ENCODE measurements at places on chromosomes 6 and 20. TPM values are rescaled to one million over a fixed set of nuclear protein-coding genes. Genes with fewer than 3 reads are reported as not detected.

- DNase-seq: no peak
Measured at GRCh38 chr6:163671355-163671754, 256.8 kb downstream of the QKI start.

GRCh38 chr6:29981211-29981812 lies 39.0 kb downstream of the HLA-A start:
- no peak for DNase-seq

DNA sequence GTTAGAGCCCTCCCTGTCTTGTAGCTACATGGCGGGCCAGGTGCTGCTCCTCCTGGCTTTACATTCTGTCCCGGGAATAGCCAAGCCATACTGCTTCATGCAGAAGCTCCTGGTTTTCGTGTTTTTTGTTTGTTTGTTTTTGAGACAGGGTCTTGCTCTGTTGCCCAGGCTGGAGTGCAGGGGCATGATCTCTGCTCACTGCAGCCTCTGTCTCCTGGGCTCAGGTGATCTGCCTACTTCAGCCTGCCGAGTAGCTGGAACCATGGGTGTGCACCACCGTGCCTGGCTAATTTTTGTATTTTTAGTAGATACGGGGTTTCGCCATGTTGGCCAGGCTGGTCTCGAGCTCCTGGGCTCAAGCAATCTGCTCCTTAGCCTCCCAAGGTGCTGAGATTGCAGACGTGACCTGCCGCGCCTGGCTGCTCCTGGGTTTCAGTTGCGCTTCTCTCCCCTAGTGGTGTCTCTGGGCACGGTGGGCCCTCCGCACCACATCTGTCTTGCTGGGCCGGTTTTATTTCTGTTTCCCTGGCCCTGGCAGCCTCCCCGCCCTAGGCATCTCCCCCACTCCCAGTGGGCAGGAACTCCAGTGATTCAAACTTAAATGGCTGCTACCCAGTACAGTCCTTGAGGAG lies 12.9 kb downstream of the CDYL start:
- peak; percentile 49 for DNase-seq

DNA sequence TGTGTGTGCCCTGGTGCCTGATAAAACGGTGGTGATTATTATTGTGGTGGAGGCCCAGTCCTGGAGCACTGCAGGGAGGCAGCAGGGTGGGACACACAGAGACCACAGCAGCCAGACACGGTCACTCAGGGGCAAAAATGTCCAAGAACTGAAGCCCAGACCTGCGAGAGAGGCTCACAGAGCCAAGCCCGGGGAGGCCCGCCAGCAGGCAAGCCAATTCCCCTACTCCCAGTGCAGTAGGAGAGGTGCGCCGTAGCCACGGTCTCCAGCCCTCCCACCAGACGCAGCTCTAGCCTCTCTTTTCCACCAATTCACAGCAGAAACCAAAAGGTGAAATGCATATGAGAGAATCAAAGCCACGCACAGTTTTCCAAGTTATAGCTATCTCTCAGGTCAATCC lies 179.4 kb upstream of the TAB2 start:
- DNase-seq: peak; percentile 59

- no peak for DNase-seq
Measured at GRCh38 chr6:3340894-3341293, 82.1 kb downstream of the PSMG4 start.

DNA sequence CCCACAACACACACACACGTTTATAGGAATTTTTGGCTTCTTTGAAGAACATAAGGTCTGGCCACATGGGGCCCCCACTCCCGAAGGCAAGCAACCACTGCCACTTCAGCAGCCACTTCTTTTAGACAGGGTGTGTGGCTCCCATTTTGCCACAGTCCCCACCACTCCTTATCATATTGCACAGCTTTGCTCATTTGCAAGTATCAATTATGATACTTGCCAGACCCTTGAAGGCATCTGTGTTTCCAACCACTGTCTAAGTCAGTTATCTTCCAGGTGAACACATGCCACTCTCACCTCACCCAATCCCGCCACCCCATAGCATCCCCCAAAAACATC lies 73.1 kb downstream of the NOL4L start:
- no peak for DNase-seq

DNA sequence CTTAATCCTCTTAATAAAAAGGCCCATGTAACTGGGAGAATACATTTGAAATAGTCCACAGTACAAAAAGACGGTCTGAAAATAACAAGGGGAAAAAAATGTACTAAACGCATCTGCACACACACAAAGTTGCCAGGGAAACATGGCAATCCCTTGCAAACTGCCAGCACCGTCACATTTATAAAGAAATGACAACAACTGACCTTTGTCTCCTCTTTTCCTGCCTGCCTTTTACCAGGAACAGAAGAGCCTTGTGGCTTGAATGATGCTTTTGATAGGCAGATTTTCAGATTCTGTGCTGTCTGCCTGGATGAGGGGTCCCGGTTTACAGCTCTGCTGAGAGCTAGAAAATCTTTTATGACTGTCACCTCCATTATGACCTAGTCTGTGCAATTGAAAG lies 308.6 kb upstream of the ZFP64 start:
- no peak for DNase-seq

- peak; percentile 76 for DNase-seq
Measured at GRCh38 chr6:150894935-150895552, 29.5 kb downstream of the MTHFD1L start.

DNA sequence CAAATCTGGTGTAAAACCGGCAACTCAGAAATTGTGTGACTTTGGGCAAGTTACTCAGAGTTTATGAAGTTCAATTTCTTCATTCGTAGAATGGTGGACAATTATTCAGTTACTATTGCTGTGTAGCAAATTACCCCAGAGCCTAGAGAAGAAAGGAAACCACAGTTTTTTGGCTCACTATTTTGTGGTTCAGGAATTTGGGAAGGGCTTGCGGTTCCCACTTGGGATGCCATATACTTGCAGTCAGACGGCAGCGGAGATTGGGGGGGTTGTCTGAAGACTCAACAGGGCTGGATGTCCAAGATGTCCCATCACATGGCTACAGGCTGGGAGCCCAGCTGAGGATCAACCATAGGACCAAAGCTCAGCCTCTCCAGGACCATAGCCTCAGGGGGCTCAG lies 108.1 kb downstream of the PCSK2 start:
- no peak for DNase-seq

DNA sequence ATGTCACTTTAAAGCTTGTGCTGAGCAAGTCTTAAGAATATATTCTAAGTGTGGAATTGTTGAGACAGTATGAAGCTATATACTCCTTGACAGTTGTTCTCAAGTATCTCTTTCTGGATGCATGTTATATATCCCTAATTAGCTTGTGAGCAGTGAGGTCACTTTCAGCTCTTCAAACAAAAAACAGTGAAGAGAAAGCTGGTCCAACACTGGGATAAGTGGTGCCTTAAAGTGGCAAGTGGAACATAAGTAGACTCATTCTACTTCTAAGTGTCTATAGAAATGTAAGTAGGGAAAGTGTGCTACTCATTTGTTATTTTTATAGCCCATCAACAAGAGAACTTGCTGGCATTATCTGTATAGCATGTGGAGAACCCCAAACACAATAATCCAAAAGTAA lies 133.1 kb upstream of the BACH2 start:
- DNase-seq: no peak

GRCh38 chr6:110295451-110296165 lies 62.5 kb downstream of the METTL24 start:
- no peak for DNase-seq

- DNase-seq: no peak
Measured at GRCh38 chr6:52560462-52560861, 16.4 kb downstream of the TRAM2 start.

DNA sequence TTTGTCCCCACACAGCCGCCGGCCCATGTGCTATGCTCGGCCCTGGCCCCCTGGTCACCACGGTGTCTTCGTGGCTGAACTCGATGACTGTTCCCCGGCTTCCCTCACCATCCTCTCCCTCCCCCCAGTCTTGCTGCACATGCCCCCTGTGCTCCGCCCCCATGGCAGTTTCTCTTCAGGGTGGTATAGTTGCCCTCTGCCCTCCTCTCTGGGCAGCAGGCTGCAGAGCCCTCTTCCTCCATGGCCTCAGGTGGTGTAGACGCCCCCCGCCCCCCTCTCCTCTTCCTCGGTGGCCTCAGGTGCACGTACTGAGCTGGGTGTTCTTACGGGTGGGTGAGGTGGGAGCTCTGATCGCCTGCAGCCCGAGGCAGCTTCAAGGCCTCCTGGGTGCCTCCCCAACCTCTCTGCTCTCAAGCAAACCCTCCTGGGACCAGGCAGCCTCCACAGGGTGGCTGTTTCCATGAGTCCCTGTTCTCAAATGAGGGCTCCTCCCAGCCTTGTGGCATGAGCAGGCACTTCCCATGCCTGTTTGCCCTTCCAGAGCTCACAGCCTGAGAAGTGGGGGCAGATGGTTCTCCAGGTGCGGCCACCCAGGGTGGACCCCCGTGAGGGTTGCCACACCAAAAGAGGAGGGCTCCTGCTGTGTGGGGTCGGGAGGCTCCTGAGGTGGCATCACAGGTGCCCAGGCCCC lies 24.8 kb downstream of the COL20A1 start:
- no peak for DNase-seq

DNA sequence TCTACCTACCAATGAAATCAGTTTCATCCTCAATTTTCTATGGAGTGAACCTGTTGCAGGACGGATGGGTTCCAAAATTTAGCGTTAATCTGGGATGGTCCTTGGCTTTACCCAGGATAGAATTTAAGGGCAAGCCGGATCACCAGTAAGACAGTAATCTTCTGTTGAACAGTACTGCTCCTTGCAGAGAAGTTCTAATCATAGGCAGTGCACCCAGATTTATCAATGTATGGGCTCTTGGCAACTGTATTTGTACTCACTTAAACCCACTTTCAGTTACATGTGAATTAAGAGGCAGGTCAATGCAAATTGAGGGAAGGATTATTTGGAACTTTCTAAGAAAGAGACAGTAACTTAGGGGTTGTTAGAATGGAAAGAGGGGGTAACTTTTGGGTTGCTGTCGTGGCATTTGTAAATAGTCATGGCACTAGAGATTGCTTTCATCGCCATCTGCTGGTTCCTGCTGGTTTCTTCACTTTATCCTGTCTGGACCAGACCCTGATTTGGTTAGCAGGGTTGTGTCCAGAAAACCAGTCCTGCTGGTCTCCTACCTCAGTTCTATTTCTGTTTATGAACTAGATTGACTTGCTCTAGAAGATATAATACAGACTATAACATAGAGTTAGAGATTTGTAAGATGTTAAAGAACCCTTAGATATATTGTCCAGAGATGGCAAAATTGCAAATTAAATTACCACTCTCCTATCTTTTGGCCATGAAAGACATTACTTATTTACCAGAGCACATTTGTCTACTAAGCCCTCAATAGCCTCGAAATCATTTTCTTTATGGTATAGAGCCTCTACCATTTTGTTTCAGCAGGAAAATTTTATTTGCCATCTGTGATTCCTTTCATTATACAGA lies 646.3 kb downstream of the UTRN start:
- peak; percentile 82 for DNase-seq

GRCh38 chr6:46025573-46025972 lies 9.9 kb upstream of the CLIC5 start:
- DNase-seq: peak; percentile 41

GRCh38 chr20:48711696-48712464 lies 115.9 kb downstream of the PREX1 start:
- DNase-seq: no peak

- DNase-seq: no peak
Measured at GRCh38 chr6:37175332-37176267, 5.6 kb downstream of the PIM1 start.

- no peak for DNase-seq
Measured at GRCh38 chr20:44576297-44576696, 6.1 kb upstream of the PKIG start.

GRCh38 chr20:53568351-53568750 lies 25.3 kb downstream of the ZNF217 start:
- no peak for DNase-seq

- no peak for DNase-seq
Measured at GRCh38 chr20:3447321-3447720, 23.5 kb upstream of the ATRN start.

DNA sequence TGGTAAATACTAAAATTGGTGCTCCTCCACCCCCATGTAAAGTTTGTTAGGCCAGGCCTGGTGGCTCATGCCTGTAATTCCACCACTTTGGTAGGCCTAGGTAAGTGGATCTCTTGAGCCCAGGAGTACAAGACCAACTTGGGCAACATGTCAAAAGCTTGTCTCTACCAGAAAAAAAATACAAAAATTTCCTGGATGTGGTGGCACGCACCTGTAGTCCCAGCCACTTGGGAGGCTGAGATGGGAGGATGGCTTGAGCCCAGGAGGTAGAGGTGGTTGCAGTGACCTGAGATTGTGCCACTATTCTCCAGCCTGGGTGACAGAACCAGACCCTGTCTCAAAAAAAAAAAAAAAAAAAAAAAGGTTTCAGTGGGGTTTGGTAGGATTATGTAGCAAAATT lies 41.7 kb downstream of the ITCH start:
- no peak for DNase-seq

DNA sequence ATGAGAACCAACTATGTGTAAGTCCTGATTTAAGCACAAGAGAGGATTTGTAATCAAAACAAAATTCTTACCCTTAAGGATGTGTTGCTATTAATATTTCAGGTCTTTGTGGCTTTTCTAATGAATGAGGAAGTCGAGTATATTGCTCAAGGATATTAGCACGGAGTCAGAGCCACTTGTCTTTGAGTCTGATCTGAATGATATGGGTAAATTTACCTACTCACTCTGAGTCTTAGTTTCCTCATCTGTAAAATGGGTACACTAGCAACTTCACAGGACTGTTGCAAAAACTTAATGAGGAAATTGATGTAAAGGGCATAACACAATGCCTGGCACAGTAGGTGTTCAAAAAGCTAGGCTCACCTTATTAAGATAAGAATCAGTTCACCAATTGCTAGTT lies 30.0 kb upstream of the QKI start:
- no peak for DNase-seq

GRCh38 chr6:53646606-53647005 lies 18.9 kb downstream of the KLHL31 start:
- no peak for DNase-seq

- DNase-seq: no peak
Measured at GRCh38 chr6:2687456-2687855, 63.3 kb downstream of the MYLK4 start.

GRCh38 chr20:58389324-58389967 lies 417 bp downstream of the VAPB start:
- DNase-seq: peak; percentile 85

DNA sequence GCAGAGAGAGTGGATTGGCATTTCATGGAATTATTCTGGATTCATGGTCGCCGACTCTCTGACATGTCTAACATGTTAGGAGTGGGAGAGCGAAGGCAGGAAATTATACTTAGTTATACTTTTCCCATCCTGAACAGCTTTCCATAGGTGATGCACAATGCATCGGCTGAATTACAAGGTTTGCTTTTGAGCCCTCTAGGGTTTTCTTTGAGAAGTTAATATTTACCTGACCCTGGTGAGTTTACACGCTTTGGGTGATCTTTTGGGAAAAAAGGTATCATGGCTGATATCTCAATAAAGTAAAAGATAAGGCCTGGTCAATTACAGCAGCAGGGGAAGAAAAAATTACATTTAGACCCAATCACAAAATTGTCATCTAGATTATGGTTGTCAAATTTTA lies 14.0 kb upstream of the NKX2-2 start:
- peak; percentile 20 for DNase-seq

GRCh38 chr6:111804627-111805235 lies 68.5 kb downstream of the FYN start:
- DNase-seq: peak; percentile 90

SGK2 gene
- total RNA-seq: 0.23 TPM

GABRR1 gene
- total RNA-seq: not detected

LTA gene
- total RNA-seq: 631 TPM

CDSN gene
- total RNA-seq: not detected

PBOV1 gene
- not detected for total RNA-seq

TTBK1 gene
- 0.72 TPM for total RNA-seq

EYS gene
- total RNA-seq: not detected

RAET1L gene
- total RNA-seq: not detected

PRL gene
- total RNA-seq: not detected

PRKN gene
- total RNA-seq: not detected

TRDN gene
- total RNA-seq: not detected

RAET1G gene
- not detected for total RNA-seq

Measured in activated CD4-positive, alpha-beta T cell treated with anti-CD3 and anti-CD28 coated beads, Interleukin-2, amount 10 ng/mL, durations not matched to agents 24 days and 14 days (primary cell).